Effector memory CD4-positive, alpha-beta T cell (primary cell): ENCODE measurements at places on chromosomes 2 and 18.

GRCh38 chr2:215832791-215833190, 180.6 kb downstream of the MREG start:
- no peak for DNase-seq

GRCh38 chr2:69134306-69134945, 121.4 kb downstream of the ANTXR1 start:
- DNase-seq, result no peak

- no peak for DNase-seq
Measured at GRCh38 chr18:46324087-46324955, 220.1 kb downstream of the HAUS1 start.

DNA sequence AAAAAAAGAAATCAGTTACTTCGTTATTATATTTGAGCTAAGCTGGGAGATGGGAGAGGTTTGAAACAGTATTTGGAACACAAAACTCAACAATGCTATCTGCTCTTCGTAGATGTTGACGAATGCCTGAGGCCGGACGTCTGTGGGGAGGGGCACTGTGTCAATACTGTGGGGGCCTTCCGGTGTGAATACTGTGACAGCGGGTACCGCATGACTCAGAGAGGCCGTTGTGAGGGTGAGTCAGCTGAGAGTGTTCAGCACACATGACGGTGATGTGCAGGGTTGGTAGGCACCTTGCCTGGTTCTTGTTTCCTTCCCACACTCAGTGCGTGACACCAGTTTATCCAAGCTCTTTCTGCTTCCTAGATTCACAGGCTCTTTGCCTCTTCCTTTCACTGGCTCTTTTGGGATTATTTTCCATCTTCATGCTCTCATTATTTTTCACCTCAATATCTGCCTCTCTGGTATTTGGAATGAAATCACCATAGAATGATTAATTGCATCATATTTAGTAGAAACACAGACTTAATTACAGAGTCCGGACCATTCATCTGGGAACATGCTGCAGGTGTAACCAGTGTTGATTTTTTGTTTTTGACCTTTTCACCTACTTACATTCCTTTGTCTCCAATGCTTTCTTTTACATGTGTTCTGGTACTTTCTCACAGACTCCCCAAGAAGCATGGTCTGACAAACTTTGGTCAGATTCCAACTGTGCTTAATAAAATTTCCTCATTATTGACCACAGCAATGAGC, 200.6 kb upstream of the RASGRP3 start:
- peak; percentile 45 for DNase-seq

DNA sequence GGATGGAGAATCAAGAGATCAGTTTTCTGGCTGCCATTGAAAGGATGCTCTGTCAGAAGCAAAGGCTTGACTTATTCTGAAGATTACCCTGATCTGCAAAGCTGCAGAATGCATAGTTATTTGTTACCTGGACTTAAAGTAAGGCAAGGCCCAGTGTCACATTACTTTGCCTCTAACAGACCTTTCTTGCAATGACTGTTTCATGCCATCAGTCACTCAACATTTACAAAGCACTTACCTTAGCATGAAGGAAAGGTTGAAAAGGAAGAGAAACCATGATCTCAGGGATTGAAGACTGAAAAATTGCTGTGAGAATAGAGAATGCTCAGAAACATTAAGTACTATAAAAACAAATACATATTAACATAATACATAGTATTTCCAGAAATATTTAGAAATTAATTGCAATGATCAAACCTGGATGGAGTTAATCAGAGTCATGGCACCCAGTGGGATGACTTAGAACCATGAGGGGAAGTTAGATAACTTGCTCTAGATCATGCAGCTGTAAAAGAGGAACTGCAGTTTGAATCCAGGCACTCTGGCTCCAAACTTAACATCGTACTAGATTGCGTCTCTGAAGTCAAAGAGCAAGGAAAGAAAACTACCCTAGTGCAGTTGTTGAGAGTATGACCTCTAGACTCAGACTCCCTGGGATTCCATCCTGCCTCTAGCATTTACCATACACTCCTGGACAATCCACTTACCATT, 26.5 kb upstream of the FAM117B start:
- no peak for DNase-seq

GRCh38 chr18:28884304-28884703, 707.4 kb upstream of the CDH2 start:
- no peak for DNase-seq

- DNase-seq, result no peak
Measured at GRCh38 chr18:44968336-44968735, 287.6 kb downstream of the SETBP1 start.

- DNase-seq, result no peak
Measured at GRCh38 chr2:100197631-100198153, 55.3 kb upstream of the AFF3 start.

DNA sequence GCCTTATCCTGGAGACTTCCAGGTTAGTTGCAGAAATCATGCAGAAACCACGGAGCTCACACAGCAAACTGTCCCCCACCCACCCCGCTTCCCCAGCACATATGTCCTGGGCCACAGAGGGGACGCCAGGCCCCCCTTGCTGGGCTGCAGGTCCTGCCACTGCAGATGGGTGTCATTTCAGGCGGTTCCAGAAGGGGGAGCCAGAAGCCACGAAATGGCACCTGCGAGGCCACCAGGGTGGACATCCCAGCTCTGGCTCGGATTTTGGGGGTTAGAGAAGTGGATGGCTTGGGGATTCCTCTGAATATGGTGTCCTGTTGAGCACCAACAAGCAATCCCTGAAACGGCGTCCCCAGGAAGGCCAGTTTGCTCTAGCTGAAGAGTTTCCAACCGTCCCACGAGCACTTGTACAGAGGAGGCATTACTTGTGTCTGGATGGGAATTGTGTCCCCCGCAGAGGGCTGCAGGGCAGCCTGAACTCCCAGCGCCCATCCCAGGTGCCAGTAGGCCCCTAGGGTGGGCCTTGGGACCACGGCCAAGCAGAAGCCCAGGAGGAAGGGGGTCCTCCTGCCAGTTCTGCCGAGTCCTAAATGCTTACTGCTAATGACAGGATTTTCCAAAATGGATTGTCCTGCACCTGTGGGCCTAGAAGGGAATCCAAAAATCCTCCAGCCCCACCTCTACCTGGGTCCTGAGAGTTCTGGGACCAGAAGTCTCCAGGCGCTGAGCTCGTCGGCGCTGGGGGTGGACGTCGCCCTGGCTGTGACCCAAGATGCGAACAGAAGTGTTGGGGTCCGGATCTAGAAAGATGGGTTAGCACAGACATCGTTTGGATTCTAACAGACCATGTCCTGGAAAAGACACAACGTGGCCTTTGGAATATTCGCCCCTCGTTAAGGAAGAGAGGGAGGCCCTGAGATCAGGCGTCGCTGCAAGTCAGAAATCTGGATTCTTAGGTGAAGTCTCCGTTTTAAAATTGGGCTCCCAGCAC, 14.6 kb upstream of the NFATC1 start:
- DNase-seq, result peak; percentile 56

- no peak for DNase-seq
Measured at GRCh38 chr18:68429841-68430240, 285.1 kb downstream of the TMX3 start.

GRCh38 chr2:68589963-68590362, 53.4 kb upstream of the PROKR1 start:
- DNase-seq, result no peak

GRCh38 chr2:64533882-64534281, 9.8 kb downstream of the AFTPH start:
- DNase-seq, result no peak

DNA sequence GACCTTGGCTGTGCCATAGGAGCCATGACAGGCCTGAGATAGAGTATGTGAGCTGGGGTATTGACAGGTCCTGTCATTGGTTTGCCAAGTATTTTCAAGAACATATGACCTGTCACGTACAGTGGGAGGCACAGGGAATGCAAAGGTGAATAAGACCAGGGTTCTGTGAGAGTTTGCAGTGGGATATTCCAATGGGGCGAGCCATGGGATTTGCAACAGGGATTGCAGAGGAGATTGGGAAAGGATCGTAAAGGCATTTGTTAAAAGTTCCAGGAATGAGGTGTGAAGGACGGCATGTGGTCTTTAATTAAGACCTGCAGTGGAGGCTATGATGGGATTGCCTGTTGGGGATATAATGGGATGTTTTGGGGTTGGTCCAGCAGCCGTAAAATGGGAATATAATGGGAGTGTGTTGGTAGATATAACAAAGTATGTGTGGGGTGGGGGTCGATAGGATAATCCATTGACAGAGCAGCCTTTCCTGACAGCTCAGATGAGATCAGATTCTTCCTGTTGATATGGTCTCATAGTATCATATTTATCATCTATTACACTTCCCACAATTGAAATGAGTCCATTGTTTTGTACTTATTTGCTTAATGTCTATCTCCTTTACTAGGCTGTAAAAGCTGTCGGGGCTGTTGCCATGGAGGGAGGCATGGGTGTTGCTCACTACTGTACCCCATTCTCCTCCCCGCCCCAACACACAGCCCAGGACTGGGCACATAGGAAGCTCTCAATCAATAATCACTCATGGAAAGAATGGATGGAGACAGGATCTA, 38.1 kb downstream of the PKDCC start:
- no peak for DNase-seq

DNA sequence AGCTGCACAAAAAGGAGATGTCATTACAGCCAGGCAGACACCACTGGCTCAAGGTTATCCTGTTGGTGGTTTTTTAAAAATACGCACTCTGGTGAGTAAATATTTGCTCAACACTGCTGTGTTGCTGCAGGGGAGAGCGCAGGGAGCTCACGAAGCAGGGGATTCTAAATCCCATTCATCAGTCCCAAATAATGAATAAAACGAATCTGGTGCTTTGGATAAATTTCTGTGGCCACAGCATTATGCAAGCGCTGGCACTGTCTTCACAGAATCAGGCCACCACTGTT, 256.2 kb downstream of the HDAC4 start:
- no peak for DNase-seq

DNA sequence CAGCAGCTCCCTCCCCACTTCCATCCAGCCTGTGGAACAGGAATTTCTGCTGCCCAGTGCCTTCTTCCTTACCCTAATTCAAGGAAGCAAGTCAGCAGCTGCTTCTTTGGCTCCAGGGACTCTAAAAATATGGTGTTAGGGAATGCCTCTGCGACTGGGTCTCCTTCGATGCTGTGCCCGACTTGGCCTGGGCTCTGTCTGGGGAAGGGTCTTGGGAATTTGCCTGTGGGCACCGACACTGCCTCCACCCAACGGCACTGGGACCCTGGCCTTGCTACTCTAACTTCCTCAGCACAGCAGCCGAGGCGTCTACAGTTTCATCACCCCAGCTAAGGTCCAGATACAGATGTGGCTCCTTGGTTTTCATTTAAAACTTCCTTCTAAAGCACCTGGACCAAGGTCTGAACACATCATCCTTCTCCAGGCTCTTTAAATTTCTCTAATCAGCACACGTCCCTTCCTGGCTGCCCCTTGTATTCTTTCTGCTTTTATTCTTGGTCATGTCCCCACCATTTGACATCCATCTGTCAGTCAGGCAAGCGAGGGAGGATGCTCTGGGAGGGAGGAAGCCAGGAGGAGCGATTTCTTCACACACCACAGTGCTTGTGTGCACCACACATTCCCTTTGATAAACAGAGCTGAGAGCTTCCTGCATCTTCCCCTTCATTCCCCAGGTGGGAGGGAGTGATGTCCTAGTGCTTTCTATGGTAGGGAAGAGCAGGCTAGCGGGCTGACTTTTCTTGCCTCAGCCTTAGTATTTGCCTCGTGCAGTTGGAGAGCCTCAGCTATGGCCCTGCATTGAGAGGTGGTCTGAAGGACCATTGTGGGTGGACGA, 6.8 kb downstream of the LBH start:
- no peak for DNase-seq

DNA sequence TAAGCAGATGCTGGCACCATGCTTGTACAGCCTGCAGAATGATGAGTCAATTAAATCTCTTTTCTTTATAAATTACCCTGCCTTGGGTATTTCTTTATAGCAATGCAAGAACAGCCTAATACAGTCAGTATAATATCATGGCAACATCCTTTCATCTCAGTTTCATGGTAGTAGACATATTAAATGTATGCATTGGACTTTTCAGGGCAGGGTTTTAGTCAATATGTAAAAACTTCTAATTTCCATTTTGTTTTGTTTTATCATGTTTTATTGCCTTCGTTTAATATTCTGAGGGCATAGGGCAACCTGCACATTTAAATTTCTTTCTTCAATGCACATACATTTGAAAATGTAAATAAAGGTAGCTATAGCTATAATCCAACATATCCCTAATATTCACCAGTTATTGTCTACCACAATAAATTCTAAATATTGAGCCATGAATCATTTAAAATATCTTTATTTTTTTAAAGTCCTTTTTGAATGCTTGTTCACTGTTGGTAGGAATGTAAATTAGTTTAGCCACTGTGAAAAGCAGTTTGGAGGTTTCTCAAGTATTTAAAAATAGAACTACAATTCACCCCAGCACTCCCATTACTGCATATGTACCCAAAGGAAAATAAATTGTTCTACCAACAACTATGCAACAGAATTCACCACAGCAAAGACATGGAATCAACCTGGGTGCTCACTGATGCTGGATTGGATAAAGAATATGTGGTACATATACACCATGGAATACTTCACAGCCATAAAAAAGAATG, 41.8 kb upstream of the GRB14 start:
- no peak for DNase-seq

GRCh38 chr2:218043100-218043499, 26.0 kb upstream of the RUFY4 start:
- DNase-seq, result no peak

- no peak for DNase-seq
Measured at GRCh38 chr18:75586130-75586889, 158.8 kb upstream of the SMIM21 start.

DNA sequence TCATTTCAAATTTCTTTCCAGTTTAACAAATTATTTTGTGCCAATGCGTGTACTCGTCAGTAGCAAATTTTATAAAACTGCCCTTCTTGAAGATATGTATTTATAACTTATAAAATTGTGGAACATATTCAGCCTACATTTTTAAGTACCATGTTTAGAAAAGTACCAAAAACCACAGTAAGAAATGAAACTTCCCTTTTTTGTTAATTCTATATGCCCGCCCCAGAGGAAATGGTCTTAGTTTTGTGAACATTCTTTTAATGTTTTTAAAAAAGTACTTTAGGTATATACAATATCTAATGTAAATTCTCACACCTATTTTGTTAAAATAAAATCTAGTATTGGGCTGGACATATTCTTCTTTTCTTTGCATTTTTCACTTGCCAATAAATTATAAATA, 1.2 kb downstream of the UGT1A9 start:
- no peak for DNase-seq

GRCh38 chr2:225100856-225101294, 58.6 kb upstream of the DOCK10 start:
- no peak for DNase-seq

DNA sequence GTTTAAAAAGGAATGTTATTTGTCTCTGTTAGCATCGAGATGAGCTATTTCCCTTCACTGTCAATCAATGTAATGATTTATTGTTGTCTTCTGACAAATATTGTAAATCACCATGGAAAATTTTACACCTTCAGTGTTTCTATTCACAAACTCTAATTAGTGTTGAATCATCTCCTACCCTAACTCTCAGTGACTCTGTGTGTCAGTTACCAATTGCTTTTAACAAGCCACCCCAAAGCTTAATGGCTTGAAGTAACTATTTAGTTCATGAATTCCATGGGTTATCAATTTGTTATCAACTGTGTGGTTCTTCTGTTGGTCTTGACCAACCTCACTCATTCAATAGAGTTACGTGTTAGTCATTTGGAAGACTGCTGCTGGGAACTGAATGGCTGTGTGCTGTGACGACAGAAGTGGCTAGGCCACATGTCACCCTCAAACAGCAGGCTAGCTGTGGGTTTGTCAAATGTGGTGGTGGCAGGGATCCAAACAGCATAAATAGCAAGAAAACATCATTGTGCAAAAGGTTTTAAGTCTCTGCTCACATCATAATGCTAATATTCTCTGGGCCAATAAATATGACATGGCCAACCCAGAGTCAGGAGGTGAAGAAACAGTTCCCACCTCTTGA, 910.8 kb upstream of the CDH2 start:
- no peak for DNase-seq

- no peak for DNase-seq
Measured at GRCh38 chr18:36454848-36455458, 157.4 kb downstream of the FHOD3 start.
